Spleen (tissue), 13 donors: ENCODE measurements at places on chromosomes 6 and 20.

DNA sequence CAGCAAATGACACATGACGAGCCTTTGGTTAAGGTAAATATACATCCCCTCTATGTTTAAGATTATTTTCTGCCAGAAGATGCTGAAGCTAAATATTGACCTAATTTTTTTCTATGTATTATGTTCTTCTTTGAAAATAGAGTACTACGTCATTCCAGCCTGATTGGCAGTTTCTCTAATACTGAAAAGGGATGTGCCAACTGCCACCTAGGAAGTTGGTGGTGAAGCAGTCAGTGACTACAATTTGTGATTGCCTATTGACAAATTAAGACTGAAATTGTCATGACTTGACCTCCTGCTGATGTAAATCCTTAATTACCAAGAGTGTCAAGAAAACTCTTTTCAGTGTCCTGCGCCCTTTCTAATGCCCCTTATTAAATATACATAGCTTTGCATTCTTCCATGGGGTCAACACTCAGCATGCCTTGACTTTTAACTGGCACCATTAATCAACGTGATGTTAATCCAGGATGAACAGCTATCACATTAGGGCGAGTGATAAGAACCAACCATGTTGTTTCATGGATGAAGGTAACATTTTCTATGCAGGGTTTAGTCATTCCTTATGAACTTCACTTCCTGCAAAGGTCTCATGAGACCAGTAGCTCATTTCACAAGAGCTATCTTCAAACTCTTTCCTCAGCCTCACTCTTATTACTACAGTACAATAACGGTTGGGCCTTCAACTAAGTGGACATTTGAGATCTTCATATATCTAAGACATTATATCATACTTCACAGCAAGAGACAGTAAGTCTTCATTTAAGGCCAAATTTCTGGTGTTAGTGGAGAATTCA is 22.5 kb upstream of the SGK1 start:
- DNase-seq = no peak

GRCh38 chr6:123745895-123746294 is 57.8 kb upstream of the NKAIN2 start:
- no peak for DNase-seq

GRCh38 chr20:59667981-59668515 is 63.7 kb downstream of the PHACTR3 start:
- no peak for DNase-seq

- DNase-seq = no peak
These were observed 43.1 kb upstream of the NEDD9 start for GRCh38 chr6:11275598-11275997.

DNA sequence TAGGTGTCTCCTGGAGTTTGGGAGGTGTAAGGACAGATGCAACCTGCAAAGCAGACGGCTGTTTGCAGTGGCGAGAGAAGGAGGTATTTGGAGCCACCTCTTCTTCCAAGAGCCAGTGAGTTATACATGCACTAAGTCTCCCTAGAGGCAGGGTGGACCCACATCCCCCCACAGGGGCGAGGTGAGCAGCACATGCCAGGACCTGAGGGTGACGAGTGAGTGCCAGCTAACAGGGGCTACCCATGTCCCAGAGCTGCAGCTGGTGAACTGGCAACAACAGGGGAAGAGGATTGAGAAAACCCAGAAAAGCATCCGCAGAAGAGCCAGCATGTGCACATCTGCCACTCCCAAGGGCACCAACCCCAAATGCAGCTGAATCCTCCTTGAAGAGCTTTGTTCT is 95.1 kb downstream of the CD83 start:
- no peak for DNase-seq

- DNase-seq = no peak
These were observed 35.5 kb upstream of the TBXT start for GRCh38 chr6:166203003-166203640.

- no peak for DNase-seq
These were observed 333.1 kb downstream of the LAMA2 start for GRCh38 chr6:129215916-129216520.

- DNase-seq = no peak
These were observed 108.7 kb downstream of the FOXA2 start for GRCh38 chr20:22475662-22476061.

GRCh38 chr6:144150710-144151657 is 667 bp downstream of the STX11 start:
- DNase-seq = peak; percentile 85

GRCh38 chr6:85401186-85402021 is 48.5 kb upstream of the NT5E start:
- no peak for DNase-seq

GRCh38 chr20:43721097-43721428 is 5.7 kb downstream of the GTSF1L start:
- DNase-seq = no peak

DNA sequence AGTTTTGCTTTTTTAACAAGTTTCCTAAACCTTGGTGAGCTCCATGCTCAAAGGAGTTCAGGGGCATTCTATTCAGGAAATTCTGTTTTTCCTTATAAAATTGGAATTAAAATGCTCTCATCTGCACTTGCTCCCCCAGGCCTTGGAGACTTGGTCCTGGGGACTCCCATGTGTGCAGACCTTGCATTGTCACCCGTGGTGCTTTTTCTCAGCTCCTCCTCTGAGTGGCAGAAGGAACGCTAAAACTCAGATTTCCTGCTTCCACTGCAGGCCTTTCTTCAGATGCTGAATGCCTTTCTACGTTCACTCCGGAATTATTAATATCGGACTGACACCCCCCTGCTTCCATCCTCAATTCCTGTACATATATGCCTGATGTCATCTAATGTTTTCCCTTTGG is 248.7 kb upstream of the RREB1 start:
- DNase-seq = no peak

GRCh38 chr20:13105039-13105438 is 96.3 kb downstream of the SPTLC3 start:
- no peak for DNase-seq

DNA sequence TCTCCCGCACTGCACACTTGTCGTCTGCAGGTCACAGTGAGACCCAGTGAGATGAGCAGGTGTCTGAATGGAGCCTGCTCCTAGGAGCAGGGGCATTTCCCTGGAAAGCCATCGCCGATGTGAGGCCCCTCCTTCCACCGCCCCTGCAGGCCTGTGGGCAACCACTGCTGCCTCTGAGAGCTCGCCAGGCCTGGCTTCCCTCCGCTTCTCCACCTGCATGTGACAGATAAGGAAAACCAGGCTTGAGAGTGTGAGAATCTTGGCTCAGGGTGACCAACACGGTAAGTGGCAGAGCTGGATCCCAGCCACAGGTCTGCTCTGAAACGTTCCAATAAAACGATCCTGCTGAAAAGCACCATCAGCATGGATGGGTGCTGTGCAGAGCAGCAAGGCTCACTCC is 332.8 kb downstream of the CDH4 start:
- DNase-seq = no peak

- DNase-seq = no peak
These were observed 661.6 kb downstream of the DHX35 start for GRCh38 chr20:39623584-39624234.

DNA sequence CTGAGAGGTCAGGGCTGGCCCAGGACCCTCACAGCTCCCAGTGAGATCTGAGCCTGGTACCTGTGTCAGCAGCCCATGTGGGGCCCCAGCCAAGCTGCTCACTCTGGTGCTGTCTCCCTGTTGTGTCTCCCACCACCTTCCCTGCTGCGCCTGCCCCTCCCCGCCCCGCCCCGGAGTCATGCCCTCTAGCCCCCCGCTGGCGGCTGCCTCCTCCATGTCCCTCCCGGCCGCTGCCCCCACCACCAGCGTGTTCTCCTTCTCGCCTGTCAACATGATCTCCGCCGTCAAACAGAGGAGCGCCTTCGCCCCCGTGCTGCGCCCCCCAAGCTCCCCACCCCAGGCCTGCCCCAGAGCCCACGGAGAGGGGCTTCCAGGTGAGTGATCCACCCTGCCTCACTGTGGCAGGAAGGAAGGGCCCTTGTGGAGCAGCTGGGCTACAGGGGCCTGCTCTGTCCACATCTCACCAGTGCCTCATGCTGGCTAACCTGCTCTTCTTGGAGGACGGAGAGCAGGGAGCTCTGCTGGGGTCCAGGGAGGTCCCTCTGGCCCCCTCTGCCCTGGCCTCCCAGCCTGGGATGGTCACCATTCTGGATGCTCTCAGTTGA is 44.9 kb downstream of the CPXM1 start:
- peak; percentile 65 for DNase-seq

DNA sequence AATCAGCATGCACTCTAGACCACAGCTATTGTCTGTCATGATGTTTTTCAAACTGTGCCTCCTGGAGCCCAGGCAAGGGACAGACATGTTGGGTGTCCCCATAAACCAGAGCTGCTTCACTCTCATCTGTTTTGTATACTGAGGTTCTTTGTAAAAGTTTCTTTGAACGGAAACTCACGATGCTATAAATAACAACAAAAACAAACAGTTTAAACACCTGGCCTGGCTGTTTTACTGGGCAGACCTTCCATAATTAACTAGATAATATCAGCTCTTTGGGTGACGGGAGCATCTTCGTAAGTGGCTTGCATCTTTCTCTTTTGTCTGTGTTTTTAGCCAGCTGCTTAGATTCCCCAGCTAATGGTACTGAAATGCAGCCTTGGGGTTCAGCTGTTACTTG is 190.3 kb downstream of the ZDHHC14 start:
- DNase-seq = no peak

DNA sequence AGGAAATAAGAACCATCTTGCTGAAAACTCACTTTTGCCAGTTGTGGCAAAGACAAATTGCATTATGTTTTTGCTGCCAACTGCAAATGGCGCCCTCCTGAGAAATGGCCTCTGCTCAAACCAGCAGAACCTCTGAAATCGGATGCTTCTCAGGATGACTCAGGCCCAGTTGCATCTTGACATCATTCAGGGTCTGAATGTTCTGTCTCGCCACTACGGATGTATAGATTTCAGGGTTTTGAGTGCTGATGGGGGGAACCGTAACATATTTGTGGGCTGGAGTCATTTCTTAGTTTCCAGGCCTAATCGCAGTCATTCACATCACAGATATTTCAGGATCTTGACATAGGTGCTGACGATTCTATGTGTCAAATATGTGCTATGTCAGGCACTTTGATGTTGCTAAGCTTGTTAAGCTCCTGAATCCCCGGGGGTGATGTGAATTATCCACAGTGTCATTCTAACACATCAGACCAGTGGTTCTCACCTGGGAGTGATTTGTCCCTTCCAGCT is 207.1 kb downstream of the NFATC2 start:
- DNase-seq = no peak

- DNase-seq = no peak
These were observed 111.3 kb downstream of the BTBD9 start for GRCh38 chr6:38528196-38528965.

- DNase-seq = no peak
These were observed 607.7 kb upstream of the CITED2 start for GRCh38 chr6:139982195-139982594.

- no peak for DNase-seq
These were observed 9.3 kb upstream of the BCAS1 start for GRCh38 chr20:54079652-54080051.

GRCh38 chr20:51573576-51574243 is 31.2 kb upstream of the NFATC2 start:
- DNase-seq = no peak

DNA sequence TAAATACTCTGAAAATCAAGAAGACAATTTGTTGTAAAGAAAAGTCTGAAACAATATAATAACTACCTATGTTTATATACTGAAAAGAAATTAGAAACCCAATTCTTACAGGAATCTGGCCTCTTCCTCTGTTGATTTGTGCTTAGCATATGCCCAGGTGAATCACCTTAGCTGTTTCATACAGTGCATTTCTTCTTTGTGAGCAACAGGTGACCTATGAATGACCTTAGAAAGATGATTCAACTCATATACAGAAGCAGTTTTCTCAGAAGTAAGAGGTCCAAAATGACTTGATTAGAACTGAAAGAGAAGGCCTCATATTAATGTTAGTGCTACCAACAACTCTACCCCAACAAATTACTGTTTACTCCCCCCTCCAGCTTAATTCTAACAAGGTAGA is 419.5 kb upstream of the ID4 start:
- no peak for DNase-seq

- no peak for DNase-seq
These were observed 105.6 kb downstream of the BTBD3 start for GRCh38 chr20:12023194-12023795.

GRCh38 chr6:169648092-169648491 is 53.7 kb downstream of the WDR27 start:
- DNase-seq = peak; percentile 31

- no peak for DNase-seq
These were observed 485.9 kb upstream of the JAG1 start for GRCh38 chr20:11159728-11160127.

GRCh38 chr6:20241102-20241501 is 28.8 kb upstream of the MBOAT1 start:
- no peak for DNase-seq

- no peak for DNase-seq
These were observed 62.9 kb downstream of the SUN5 start for GRCh38 chr20:32941155-32941885.

GRCh38 chr6:166629628-166630027 is 2.6 kb upstream of the RPS6KA2 start:
- DNase-seq = no peak

DNA sequence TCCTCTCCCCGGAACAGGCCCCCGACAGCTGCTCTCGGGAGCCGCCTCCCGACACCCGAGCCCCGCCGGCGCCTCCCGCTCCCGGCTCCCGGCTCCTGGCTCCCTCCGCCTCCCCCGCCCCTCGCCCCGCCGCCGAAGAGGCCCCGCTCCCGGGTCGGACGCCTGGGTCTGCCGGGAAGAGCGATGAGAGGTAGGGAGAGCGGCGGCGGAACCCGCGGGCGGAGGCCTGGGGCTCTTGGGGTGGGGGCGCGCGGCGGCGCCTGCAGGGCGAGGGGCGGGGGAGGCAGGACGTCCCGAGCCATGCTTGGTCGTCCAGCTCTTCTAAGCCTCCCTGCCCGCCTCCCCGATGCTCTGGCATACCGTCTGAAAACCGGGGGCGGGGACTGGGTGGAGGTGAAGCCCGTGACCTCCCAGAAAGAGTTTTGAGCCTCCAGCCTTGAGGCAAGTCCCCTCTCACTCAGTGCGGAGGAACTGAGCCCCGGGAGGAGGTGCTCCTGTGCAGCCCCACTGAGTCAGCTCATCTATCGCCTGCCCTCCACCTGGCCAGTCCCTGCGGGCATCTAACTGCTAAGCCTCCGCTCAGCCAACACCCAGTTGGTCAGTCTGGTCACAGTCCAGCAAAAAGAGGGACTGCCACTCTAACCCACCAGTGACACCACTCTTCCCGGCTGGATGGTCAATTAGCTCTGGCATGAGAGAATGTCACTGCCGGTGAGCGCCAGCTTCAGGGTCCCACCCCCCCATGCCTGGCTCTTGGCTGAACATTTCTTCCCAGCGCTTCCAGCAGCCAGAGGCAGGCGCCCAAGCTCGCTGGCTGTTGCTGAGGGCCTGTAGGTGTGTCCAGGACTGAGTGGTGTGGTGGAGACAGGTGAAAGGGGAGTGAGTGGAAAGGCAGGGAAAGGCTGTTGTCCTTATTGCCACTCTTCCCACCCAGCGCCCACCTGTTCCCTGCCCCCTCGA is 482 bp downstream of the DDR1 start:
- peak; percentile 83 for DNase-seq

GRCh38 chr6:124676033-124676432 is 286.2 kb upstream of the RNF217 start:
- no peak for DNase-seq
